ENCODE measurements at places on chromosomes 3 and 15. TPM values are rescaled to one million over a fixed set of nuclear protein-coding genes. Genes with fewer than 3 reads are reported as not detected.

- no peak overlapping the region for H3K27ac ChIP-seq
- no peaks in the 10 kb centered on the region for H3K36me3 ChIP-seq
- no peaks in the 10 kb centered on the region for H3K4me1 ChIP-seq
- no peaks in the 10 kb centered on the region for H3K27me3 ChIP-seq
- DNase-seq, result no peak
These were observed 299.1 kb downstream of the TLE3 start for GRCh38 chr15:69798481-69799250.

DNA sequence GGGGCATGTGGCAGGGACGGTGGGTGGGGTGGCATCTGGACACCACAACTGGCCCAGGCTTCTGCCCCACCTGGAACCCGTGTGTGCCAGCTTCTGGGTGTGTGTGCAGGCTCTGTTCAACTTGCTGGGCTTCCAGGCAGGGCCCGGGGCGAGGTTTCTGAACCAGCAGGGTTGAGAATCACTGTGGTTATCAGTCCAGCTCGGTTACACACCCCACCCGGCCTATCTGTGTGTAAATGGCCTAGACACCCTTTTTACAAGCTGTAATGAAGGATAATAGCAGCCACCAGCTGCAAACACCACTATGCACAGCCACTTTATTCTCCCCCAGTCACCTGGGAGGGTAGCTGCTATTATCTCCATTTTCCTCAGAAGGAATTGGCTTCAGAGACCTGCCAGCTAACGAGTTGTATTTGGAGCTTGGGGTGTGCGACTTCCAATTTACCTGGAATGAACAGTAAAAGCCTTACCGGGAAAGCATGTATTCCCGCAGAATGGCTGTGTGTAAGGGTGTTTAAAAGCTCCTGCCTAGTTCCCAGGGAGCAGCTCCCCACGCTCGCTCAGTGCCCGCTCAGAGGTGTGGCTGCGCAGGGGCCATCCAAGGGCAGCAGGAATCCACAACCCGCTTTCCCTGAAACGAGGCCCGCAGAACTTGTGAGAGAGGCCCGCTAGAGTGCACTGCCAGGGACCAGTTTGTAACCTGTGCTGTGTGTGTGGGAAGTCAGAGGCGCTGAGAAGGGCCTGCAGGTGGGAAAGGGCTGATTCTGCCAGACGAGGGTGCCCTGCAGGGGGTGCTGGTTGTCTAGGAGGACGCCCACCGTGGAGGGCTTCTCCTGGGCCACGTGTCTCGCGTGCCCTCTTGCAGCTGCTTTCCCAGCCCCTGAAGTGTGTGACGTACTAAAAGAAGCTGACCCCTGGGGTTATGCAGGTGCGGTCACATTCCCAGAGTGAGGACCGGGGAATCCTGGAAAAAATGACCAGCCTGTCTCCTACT lies 83.5 kb downstream of the C3orf70 start:
- H3K27ac ChIP-seq, result no peak overlapping the region
- H3K4me3 ChIP-seq, result no peak overlapping the region
- DNase-seq, result peak; percentile 60
- H3K36me3 ChIP-seq, result no peaks in the 10 kb centered on the region
- no peaks in the 10 kb centered on the region for H3K27me3 ChIP-seq

DNA sequence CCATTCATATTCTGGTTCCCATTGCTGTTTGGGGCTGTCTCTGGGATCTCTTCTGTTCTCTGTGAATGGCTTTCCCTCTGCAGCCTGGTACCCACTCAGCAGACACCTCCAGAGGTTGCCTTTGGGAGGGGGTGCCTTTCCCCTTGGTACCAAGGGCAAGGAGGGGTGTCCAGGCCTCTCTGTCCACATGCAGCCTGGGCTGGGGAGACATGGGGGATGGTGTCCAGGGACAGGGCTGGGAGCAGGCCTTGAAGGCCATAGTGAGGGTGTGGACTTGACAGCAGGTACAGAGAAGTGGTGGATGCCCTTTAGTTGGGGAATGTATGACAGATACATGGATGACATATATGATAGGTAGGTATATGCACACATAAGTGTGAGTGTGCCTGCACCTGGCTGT lies 83.7 kb downstream of the PLXNA1 start:
- no peak overlapping the region for H3K27ac ChIP-seq
- no peak for DNase-seq
- no peaks in the 10 kb centered on the region for H3K27me3 ChIP-seq
- no peaks in the 10 kb centered on the region for H3K4me1 ChIP-seq
- H3K4me3 ChIP-seq, result no peak overlapping the region

GRCh38 chr15:100115066-100115710 lies 226.6 kb downstream of the ADAMTS17 start:
- no peak for DNase-seq
- H3K4me3 ChIP-seq, result no peak overlapping the region
- no peaks in the 10 kb centered on the region for H3K27me3 ChIP-seq

SEMA6D gene
- 3.7 TPM for total RNA-seq

Measured in H1 (cell line).